ENCODE measurements at places on chromosomes 7 and 10.

DNA sequence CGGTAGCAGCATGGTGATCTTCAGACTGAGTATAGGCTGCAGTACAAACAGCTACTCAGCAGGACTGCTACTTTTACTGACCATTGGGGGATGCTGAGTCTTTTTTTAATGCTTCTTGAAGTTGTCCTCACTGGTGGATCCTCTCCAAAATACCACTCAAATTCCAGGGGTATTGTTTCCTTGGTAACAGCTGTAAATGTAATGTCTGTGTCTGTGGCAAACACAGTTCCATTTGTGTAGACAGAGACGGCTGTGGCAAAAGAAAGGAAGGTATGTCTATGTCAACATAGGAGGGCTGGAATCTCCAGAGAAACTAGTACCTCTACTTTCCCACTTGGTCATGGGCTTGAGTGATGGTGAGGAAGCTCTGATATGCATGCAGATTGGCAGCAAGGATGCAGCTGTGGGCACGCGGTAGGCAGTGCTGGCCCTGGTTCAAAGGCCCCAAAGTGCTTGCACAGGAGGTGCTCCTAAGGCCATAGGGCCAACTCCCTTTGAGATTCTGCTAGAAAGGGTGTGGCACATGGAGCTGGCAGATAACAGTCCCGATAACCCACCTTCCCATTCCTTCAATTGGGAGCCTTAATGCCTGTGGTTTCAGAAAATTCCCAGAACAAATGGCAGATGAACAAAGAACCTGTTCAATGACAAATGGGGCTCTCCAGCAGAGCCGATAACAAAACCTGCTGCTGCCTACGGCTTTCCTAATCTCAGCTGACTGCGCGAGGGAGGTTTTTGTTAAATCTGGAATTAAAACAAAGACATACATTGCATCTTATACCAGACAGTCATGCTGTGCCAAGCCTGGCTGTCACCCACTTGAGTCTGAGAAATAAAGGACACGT, 43.0 kb downstream of the PKD1L1 start:
- no peak for DNase-seq

DNA sequence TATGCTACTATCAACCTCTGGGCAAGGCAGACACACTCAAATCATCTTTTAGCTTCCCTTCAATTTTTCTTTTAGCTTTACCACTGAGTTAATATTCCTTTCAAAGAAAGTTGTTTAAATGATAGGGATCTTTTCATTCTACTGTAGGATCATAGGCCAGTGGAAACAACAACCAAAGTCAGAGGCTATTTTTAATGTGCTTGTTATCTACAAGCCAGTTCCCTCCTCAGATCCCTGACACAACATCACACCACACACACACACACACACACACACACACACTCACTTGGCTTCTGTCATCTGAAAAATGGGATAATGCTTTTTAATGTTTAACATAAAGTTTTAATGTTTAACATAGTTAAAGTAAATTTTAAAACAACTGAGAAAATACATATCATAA, 106.7 kb upstream of the CAV2 start:
- no peak for DNase-seq

DNA sequence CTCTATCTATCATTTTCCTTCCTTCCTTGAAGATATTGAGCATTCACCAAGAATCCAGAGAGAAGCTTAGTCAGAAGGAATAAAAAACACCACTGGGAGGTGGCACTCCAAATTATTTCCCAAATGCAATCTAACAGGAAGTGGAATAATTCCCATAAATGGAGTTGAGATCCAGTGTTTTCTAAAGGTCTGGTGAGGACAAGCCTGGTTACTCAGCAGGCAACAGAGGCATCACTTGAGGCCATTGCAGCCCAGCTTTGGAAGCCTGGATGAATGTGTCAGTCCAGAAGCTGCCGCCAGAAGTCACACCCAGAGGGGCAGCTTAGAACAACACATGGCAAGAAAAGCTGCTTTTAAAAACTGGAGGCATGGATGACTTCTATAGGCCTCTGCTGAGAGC, 288.9 kb upstream of the KLF6 start:
- no peak for DNase-seq

DNA sequence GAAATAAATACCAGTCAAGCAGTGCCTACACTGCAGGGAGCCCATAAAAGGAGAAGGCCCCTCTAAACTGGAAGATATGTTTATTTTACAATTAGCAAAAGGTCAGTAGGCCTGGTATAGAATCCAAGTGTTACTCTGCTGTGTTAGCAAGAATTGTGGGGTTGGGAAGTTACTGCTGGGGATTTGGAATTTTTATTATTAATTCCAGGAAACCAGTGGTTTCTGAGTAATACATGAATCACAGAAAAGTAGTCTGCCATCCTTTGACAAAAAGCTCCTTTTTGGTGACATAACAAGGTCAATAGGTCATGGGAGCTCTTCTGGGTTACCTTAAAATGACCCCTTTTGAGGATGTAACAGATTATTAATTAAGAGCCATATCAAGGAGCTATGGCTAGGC, 67.4 kb downstream of the ZNF92 start:
- DNase-seq = no peak

DNA sequence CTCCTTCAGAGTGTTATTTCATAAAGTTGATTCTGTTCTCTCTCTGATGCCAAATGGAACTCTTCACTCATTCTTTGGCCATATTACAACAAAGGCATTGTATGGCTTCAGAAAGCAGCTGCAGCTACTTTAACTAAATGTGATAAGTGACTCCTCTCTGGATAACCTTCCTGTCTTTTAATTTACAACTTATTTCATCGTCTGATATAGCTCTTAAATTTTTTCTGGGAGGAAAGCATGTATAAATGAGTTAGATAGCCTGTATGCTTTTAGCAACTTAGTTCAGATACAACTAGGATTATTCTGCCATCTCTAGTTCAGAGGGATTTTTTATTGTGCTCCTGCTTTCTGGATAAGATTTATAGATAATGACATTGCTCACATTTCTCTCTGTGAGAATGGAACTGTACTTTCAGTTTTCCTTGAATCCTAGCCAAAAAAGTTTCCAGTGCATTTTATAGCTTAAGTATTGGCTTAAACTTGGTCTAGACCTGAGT, 57.5 kb downstream of the KLHDC10 start:
- no peak for DNase-seq

GRCh38 chr7:34839645-34840044, 181.6 kb downstream of the NPSR1 start:
- DNase-seq = no peak

GRCh38 chr10:70981171-70981836, 92.9 kb upstream of the PCBD1 start:
- no peak for DNase-seq

- DNase-seq = no peak
These were observed 415.5 kb upstream of the SORCS1 start for GRCh38 chr10:107579970-107580369.

- no peak for DNase-seq
These were observed 37.3 kb upstream of the PDZD8 start for GRCh38 chr10:117412469-117413010.

- no peak for DNase-seq
These were observed 19.5 kb downstream of the COL28A1 start for GRCh38 chr7:7516156-7516555.

GRCh38 chr7:24701261-24702235, 55.7 kb downstream of the GSDME start:
- DNase-seq = no peak

DNA sequence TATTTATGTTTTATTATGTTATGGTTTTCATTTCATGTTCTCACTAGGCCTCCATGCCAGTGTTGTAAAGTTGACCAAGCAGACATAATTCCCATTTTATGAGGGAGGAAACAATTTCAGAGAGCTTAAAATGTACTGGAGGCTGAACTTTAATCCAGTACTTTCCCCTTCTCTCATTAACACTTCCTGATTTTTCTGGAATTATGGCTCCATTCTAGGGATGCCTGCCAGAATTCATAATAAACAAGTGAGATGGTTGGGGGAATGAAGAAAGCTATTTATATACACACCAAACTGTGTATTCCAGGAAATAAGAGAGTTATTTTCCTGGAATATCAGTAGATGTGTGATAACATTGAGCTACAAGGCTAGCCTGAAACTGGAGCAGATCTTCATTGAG, 6.9 kb downstream of the TMEM236 start:
- no peak for DNase-seq

DNA sequence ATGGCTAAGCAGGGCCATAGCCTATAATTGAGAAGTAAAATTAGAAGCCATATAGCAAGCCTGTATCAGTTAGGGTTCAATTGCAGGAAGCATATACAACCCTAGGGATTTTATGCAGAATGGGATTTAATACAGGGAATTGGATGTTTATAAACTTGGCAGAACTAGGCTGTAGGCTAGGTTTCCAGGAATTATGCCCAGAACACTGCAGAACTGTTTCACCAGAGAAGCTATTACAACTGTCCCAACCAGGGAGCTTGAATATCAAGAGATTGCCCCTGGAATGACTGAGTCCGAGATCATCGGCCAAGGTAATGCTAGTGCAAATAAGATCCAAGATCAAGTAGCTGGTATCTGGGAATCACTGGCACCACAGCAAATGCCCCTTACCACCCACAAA, 64.0 kb downstream of the PRR15 start:
- DNase-seq = no peak

- DNase-seq = no peak
These were observed 46.9 kb downstream of the ZNF518A start for GRCh38 chr10:96176985-96177384.

GRCh38 chr10:123548770-123549169, 117.4 kb upstream of the GPR26 start:
- no peak for DNase-seq

DNA sequence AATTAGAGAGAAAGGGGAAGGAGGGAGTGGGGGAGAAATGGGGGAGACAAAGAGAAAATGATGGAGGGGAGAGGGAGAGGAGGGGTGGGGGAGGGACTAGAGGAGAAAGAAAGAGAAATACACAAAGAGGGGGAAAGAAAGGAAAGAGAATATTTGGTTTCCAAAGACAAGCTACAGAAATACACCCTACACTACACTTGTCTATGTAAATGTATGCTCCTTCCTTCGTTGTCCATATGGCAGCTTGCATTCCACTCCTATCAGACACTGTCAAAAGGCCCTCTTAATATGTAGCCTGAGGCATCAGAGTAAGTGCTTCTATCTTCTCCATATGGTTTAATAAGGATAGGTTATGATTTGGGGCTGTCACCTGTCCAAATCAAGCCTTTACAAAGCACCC, 92.8 kb upstream of the FEZF1 start:
- no peak for DNase-seq

- DNase-seq = no peak
These were observed 37.8 kb downstream of the PTPRN2 start for GRCh38 chr7:158549616-158550393.

- DNase-seq = no peak
These were observed 125.6 kb downstream of the FANK1 start for GRCh38 chr10:126021833-126022500.

- no peak for DNase-seq
These were observed 179.7 kb downstream of the PRKCQ start for GRCh38 chr10:6400331-6400730.

DNA sequence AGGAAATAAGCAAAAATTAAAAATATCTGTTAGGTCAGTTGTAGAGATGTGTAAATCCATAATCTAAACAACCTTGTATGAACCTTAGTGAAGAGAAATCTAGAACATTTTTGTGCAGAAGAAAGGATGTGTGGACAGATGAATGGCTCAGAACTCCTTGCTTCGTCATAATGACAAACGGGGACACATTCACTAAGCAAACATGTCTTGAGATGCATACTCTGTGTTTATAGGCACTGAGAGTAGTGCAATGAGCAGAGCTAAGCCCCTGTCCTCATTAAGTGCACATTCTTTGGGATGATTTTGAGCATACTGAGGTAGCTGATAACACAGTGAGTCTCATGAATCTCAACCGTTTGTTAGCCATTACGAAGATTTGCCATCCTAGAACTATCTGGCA, 360.6 kb upstream of the ANKRD30A start:
- DNase-seq = no peak

GRCh38 chr10:84298057-84298456, 30.3 kb upstream of the CCSER2 start:
- DNase-seq = no peak

DNA sequence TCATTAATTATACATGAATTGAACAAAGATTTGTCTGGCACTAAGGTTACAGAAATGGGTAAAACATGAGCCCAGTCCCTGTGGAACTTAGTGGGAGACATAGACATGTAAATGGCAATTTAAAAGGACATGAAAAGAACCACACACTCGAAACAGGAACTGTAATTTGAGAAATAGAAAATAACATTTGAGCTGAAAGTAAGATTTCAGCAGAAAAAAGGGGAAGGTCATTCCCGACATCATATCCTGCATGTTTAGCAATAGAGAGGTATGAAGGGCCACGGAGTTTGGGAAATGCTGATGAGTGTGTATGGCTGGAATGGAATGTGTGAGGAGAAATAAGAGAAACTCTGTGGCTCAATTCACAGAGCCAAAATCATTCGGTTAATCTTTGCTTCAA, 175.4 kb upstream of the AHR start:
- DNase-seq = no peak

GRCh38 chr7:152751449-152752141, 8.0 kb upstream of the ACTR3B start:
- no peak for DNase-seq

DNA sequence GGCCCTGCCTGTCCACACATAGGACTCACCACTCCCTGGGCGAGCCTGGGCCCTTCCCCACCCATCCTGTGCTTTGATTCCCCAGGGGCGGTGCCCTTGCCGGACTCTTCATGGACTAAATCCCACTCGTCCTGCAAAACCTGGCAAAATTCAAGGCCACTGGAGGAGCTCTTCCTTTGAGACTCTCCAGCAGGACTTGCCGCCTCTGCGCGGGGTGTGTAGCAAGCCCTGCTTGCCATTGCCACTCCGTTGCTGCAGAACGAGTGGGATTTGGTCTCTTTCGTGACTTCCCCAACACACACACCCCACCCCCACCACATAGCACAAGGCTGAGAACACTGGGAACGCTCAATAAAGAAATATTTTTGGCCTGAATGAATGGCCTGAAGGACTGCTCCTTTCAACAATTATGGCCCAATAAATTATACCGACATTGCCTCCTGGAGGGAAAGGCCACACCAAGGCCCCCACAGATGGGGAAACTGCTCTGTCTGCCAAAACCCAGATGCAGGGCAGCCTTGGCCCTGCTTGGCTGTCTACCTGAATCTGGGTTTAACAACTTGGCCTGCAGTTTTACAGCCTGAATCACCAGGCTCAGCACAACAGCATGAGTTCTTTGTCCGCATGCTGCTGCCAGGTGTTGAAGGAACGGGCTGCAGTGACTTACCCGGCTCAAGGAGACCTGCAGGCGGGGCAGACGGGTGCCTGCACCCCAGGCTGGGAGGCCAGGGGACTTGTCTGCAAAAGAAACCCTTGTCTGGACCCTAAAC, 72.8 kb upstream of the KAT6B start:
- DNase-seq = no peak
